ENCODE measurements at places on chromosomes 2 and 18.

- no peak for DNase-seq
Measured at GRCh38 chr2:85553184-85553583, 8.1 kb downstream of the GGCX start.

- no peak for DNase-seq
Measured at GRCh38 chr2:205614965-205615364, 67.3 kb upstream of the NRP2 start.

GRCh38 chr2:68418855-68419254, 48.2 kb downstream of the FBXO48 start:
- DNase-seq = no peak

GRCh38 chr2:175151791-175152190, 16.2 kb downstream of the ATF2 start:
- DNase-seq = no peak

DNA sequence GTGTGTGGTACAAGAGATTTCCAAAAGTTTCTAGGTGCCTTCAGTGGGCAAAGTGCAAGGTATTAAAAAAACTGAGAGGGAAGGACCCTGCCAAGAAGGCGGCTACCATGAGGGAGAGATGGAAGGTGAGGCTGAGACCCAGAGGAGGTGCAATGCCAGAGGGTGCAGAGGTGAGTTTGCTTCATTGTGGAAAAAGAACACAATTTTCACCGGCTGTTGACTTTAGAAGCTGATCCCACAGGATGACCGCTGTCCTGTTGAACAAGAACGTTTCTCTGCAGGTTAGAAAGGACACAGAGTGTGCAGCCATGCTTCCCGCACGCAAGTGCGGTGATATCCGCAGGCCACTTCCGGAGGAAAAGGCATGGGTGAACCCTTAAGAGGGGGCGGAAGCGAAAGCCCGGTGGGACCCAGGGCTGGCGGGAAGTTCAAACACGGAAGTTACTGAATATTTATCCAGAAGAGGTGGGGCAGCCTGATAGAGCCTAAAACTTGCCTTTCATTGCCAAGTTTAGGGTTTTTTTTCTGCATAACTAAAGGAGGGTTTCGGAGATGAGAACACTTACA, 16.6 kb downstream of the SP110 start:
- DNase-seq = no peak

- DNase-seq = peak; percentile 37
Measured at GRCh38 chr2:191245869-191246531, 796 bp downstream of the MYO1B start.

DNA sequence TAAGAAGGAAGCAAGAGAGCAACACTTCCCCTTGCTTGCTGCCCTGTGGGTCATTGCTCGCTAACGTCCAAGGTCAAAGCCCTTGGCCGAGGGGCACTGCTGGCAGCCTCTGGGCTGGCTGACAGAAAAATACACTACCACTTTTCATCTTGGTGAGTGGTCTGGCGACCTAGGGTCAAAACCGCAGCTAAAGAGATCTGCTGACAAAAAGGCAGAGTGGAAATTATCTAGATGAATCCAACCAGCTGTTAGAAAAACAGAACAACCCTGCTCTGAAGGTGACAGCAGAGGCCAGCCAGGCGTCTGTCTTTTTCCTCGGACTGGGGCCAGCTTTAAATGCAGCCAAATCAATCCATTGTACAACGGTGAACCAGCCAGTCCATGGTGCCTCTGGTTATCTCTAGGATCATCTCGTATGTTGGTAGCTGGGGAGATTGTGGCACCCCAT, 92.6 kb downstream of the CD8B2 start:
- DNase-seq = no peak

- DNase-seq = no peak
Measured at GRCh38 chr2:158048327-158048726, 53.3 kb upstream of the UPP2 start.

- DNase-seq = no peak
Measured at GRCh38 chr2:46775722-46776121, 139.9 kb downstream of the MCFD2 start.

DNA sequence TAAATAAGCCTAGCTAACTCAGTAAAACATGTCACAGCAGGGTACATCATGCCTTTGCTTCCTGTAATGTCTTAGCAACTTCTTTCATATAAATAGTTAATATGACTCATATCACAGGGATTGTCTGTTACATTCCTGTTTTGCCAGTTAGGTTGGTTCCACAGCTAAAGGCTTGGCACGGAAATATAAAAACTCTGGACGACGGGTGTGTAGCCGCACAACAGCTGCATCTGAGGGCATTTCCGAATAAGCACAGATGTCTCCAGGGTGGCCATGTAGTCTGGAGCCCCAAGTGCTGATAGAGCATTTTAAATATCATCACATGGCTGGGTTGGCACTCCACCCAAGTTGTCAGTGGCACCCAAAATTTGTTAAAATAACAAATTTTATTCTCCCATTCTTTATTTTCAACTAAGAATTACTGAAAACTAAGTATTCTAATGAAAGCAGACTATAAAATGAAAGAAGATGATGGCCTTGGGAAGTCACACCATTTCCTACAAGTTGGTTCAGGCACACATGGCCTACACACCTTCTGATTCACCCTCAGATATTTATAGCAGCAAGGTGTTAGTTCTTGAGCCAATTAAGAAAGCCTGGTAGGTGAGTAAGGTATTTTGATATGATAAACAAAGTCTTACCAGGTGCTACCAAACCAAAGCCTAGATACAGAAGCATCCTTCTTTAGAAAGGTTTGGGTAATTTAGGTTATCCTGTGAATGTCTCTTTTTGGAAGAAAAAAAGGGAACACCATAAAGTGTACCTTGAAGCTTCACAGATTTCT, 61.8 kb upstream of the STK17B start:
- no peak for DNase-seq

DNA sequence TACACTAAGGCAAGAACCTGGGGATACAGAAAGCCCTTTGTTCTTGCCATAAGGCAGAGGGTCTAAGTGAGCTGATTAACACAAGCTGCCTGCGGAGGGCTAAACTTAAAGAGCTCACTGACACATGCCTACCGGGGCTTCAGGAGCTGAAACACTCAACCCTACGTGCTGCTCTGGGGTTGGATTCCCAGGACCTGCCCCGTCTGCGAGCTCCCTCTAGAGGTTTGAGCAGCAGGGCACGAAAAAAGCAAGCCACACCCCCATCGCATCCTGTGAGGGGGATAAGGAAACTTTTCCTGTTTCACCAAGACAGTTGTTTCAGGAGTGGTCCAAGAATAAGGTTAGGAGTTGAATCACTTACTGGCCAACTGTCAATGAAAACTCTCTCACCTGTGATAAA, 562.1 kb downstream of the TMX3 start:
- DNase-seq = no peak

- DNase-seq = no peak
Measured at GRCh38 chr2:69466728-69467127, 29.5 kb upstream of the NFU1 start.

DNA sequence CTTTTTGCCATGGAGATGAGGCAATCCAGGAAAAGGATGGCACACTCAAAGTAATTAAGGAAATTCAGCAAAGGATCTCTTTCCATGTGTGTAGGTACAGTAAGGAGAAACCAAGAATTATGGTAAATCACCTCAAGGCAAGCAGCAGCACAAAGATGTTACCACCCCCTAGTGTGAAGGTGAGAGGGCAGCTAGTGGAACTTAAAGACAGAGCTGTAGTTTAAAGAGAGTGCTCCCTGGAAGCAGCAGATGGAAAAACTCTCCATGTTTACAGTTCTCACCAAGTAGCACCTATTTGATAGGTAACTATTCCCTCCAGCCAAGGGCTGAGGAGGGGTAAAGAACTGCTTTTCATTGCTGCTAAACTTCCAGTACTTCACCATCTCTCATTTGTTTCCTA, 860.4 kb upstream of the CRIM1 start:
- DNase-seq = no peak

GRCh38 chr2:9805435-9806297, 37.6 kb upstream of the TAF1B start:
- DNase-seq = no peak

- DNase-seq = no peak
Measured at GRCh38 chr2:144893464-144893863, 373.5 kb upstream of the ZEB2 start.

DNA sequence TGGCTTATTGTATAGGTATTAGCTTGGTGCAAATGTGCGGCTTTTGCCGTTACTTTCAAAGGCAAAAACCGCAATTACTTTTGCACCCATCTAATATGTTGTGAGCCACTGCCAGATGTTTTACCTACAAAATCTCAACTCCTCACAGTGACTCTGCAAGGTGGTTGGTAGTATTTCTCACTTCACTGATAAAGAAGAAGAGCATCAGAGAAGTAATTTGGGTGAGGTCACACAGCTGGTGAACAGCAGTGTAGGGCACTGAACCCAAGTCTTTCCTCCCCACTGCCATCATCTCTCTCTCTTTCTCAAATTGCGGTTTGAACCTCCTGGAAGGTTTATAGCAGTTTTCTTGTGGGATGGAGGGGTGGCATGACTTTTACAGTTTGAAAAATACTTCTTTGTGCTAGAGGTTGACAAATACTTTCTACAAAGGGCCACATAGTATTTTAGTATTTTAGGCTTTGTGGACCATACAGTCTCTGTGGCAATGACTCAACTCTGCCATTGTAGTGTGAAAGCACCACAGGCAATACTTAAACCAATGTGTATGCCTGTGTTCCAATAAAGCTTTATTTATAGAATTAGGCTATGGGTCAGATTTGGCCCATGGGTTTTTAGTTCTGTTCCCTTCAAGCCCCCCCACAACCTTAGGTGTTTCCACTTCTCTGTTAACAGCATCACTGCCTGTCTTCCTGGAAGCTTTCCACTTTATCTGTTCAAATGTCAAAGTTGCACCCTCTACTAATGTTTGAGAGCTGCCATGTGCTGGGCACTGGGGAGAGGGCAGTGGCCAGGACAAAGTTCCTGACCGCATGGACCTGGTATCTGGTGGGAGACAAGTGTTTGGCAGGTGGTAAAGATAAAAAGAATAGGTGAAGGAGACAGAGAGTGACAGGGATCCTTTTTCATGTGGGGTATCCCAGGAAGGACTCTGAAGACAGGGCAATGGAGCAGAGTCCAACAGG, 30.1 kb downstream of the FHOD3 start:
- DNase-seq = no peak

DNA sequence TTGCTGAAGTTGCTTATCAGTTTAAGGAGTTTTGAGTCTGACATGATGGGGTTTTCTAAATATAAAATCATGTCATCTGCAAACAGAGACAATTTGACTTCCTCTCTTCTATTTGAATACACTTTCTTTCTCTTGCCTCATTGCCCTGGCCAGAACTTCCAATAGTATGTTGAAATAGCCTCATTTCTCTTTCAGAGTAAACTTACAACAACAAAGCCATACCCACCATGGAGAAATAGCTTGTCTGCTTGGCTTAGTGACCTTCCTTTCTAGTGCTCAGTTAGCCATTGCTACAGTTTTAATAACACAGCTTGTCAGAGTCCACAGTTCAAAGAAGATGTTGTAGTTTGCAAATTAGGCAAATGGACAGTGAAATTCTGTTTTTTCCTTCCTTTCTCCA, 228.0 kb downstream of the ETAA1 start:
- DNase-seq = no peak

GRCh38 chr18:8626414-8627106, 17.3 kb downstream of the RAB12 start:
- no peak for DNase-seq

DNA sequence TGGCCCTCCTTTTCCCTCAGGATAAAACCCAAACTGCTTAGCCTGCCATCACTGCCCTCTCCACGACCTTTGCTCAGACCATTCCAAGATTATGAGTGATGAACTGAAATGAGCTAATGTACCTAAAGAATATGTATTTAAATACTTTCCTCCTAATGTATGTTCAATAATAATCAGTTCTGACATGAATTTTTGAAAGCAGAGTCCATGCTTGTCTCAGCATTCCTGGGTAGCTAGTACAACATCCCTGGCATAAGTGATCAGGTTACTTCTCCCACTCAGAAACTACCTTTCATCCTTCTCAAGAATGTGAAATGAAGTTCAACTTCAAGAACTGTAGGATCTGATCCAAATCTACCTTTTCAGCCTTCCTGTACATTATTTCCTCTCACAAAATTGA, 103.6 kb downstream of the UNC80 start:
- DNase-seq = no peak

- no peak for DNase-seq
Measured at GRCh38 chr18:79576686-79577351, 102.8 kb upstream of the CTDP1 start.

DNA sequence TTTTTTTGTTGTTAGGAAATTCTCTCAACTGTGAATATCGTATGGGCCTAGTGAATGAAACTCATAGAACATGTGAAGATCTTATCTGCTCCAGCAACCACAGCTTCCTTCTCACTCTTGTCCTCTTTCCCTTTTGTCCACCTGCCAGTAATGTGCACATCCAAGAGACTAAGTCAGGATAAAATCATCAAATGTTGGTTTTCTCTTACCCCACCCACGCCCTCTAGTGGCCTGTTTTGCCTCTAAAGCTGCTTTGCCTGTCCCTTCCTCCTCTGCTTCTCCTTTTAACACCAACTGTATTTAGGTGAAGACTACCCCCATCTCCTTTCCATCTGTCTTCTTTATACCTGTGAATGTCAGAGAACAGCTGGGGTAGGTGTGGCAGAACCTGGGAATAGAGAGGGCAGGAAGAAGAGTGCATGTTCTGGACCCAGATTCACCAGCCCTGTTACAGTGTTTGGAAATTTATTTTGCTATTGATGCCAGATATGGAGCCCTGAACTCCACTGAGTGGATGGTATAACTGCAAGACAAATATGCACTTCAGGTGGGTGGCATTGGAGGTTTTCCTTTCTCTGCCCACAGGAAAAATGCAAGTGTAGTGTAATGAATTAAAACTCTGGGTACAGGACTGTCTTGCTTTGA, 8.4 kb upstream of the MGAT5 start:
- peak; percentile 82 for DNase-seq

- DNase-seq = no peak
Measured at GRCh38 chr18:53886058-53886457, 338.4 kb downstream of the MBD2 start.

GRCh38 chr2:73993376-73993775, 8.7 kb downstream of the TET3 start:
- DNase-seq = no peak

DNA sequence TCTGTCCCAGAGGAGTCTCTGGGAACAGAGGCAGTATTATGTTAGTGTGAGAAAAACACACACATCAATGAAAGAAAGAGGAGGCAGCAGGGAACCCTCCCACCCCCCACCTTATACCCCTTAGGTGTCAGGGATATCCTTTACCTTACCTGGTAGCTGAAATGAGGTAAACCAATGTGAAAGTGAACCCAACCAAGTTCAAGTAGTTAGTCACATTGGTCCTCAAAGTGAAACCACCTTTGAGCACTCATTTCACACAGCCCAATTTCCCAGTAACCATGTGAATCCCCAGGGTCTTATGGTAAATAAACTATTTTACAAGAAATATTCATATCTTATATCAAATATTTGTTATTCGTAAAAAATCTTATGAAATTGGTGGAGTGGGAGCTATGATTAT, 377.8 kb downstream of the LRATD1 start:
- DNase-seq = no peak
